ENCODE measurements at places on chromosomes 2 and 18.

- DNase-seq, result peak; percentile 43
These were observed 1.2 kb downstream of the SEMA4C start for GRCh38 chr2:96868555-96869280.

- no peak for DNase-seq
These were observed 221.6 kb downstream of the LPIN1 start for GRCh38 chr2:11967946-11968465.

DNA sequence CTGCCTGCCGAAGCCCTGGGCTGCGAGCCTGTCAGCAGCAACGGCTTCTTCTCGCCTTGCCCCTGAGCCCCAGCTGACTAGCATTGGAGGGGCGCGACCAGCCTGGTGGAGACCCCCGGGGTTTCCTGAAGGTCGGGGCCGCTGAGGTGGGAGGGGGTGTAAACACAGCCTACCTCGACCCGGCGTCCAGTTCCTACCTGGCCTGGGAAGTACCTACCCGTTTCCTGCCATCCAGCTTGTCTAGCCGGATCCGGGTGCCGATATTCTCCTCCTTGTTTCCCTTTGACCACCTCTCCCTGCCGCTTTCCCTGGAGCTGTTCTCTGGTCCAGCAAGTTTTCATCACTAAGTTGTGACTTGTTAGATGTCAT lies 511 bp downstream of the MOB4 start:
- DNase-seq, result peak; percentile 13

DNA sequence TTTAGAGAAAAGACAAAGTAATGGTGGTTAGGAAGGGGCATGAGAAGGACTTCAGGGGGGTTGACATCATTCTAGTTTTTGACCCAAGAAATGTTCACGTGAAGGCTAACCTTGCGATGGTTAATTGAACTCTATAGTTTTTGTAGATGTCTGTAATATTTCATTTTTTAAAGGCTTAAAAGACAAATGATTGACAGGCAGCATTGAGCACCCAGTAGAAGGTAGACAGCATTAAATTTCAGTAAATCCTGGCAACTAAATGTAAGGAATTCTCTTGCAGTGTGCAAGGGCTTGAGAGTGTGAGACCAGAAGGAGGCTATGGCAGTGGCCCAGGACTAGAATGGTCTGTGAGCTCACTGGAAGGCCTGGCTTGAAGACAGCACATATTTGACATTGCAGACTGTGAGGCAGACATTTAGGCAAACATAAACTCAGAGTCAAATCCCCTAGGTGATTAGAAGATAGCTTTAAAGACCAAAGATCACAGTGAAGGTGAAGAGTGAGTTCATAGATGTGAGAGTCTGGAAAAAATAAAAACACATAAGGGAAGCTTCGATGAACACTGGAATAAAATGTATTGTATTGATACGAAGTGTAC lies 100.1 kb upstream of the MAP4K4 start:
- no peak for DNase-seq

- no peak for DNase-seq
These were observed 447.3 kb downstream of the XIRP2 start for GRCh38 chr2:167335541-167335992.

DNA sequence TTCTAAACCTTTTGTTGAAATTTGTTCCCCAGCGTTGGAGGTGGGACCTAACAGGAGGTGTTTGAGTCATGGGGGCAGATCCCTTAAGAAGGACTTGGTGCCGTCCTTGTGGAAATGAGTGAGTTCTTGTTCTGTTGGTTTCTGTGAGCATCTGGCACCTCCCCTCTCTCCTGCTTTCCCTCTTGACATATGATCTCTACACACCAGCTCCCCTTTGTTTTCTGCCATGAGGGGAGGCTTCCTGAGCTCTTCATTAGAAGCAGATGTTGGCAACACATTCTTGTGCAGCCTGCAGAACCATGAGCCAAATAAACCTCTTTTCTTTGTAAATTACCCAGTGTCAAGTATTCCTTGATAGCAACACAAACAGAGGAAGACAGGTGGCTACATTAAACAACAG lies 23.8 kb downstream of the NABP1 start:
- peak; percentile 12 for DNase-seq
